Stimulated activated CD4-positive, alpha-beta T cell treated with anti-CD3 and anti-CD28 coated beads, Interleukin-15, amount 100 ng/mL, for 48 hours (primary cell): ENCODE measurements at places on chromosomes 7 and 10.

DNA sequence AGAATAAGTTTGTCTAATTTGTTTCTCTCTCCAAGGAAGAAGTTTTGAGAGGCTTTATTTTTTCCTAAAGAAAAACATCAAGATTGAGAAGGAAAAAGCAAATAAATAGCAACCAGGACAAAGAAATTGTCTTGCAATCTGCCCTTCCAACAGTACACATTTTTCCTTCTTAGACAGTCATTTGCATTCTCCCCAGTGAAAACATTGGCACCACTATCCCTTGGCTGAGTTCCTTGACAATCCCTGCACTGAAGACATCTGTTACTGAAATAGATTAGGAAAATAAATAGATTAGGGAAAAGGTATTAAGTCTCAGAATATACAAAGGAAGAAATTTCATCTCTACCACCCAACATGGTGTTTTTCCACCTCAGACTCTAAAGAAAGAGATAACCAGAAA is 12.2 kb upstream of the TMEM243 start:
- no peak for DNase-seq

DNA sequence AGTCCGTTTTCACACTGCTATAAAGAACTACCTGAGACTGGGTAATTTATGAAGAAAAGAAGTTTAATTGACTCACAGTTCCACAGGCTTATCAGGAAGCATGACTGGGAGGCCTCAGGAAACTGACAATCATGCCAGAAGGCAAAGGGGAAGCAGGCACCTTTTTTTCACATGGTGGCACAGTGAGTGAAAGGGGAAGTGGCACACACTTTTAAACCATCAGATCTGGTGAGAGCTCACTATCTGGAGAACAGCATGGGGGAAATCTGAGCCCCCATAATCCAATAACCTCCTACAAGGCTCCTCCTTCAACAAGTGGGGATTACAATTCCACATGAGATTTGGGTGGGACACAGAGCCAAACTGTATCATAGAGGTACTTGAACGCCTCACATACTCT is 30.0 kb downstream of the AGR3 start:
- no peak for DNase-seq

DNA sequence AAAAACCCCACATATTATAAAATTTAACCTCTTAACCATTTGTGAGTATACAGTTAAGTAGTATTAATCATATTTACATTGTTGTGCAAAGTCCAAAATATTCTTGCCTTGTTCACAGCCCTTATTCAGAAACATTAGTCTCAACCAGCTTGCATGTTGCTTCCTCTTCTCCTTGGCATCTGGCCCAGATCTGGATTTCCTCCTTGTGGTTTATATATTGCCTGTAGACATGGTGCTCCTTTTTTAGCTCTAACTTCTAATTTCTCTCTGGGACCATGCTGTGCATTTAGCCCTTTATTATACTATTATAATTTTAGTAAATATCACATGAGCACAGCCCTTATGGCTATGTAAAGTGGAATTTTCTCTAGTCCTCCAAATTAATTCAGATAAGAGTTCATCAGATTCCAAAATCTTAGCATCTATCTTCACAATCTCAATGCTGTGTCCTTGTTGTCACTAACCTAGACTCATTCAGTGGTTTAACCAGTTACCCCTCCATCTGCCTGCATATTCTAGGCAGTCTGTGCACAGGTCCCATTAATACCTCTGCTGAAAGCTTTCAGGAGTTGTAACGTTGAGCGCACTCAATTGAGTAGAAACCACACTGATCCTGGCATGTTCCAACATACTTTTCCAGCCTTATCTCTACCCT is 7.9 kb downstream of the CPED1 start:
- no peak for DNase-seq

GRCh38 chr7:142569851-142570250 is 179.4 kb upstream of the PRSS1 start:
- DNase-seq, result no peak

GRCh38 chr7:12941512-12941911 is 254.1 kb downstream of the ARL4A start:
- no peak for DNase-seq

DNA sequence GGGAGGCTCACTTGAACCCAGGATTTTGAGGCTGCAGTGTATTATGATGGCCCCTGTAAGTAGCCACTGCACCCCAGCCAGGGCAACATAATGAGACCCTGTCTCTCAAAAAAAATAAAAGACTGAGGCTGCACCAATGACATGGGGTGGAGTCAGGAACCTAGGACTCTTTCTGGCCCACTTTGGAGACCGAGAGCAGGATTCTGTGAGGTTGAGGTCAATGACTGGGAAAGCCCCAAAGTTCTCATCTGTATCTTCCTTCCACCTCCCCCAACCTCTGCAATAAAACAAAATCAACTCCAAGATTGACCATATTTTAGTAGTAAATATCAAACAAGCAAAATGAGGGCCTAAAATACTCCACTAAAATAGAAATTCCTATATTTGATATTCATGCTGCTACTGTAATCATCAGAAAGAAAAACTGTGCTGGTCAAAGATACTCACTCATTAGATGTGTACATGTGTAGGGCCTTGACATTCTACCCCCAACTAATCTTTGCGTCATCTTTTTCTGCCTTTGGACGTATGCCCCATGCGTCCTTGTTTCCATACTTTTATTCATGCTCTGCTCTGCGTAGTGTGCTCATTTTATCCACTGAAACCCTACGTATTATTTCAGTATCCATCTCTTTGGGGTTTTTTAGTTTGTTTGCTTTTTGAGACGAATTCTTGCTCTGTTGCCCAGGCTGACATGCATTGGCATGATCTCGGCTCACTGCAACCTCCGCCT is 23.8 kb downstream of the WBP1L start:
- DNase-seq, result no peak

- no peak for DNase-seq
These were observed 147.1 kb downstream of the LRRC4 start for GRCh38 chr7:127884066-127884559.

DNA sequence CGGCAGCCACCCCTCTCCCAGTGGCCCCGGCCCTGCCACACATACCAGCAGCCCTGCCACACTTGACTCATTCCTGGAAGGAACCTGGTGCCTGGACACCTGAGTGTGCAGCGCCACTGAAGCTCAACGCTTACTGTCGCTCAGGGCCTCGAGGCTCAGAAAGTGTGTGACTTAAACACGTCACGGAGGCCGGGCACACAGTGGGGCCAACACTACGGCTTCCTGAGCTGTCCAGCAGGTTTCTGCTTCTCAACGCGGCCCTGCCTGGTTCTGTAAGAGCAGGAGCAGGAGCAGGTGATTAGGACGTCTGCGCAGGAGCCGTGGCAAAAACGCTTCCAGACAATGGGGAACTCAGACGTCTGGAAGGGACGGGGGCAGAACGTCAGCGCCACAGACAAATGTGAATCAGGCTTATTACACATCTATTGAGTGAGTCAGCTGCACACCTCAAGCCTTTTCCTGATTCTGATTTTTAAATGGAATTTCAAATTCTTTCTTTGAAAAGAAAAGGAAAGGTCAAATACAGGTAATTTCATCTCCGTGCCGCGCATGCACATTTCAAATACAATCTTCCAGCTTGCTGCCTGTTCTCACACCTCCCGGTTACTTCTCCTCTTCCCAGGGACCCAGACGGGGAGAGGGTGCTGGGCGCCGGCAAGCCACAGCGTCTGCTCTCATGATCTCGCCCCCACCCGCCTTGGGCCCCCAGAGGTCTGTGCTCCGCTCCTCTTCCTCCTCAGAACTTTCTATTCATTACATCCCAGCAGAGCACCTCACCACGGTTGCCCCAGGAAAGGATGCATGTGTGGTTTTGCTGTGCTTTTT is 66.6 kb downstream of the ADARB2 start:
- DNase-seq, result no peak

- DNase-seq, result no peak
These were observed 1.8 kb downstream of the RP9 start for GRCh38 chr7:33107136-33108066.

GRCh38 chr10:21036757-21037156 is 139.6 kb upstream of the NEBL start:
- no peak for DNase-seq

GRCh38 chr7:5397736-5398135 is 25.9 kb downstream of the TNRC18 start:
- DNase-seq, result no peak

DNA sequence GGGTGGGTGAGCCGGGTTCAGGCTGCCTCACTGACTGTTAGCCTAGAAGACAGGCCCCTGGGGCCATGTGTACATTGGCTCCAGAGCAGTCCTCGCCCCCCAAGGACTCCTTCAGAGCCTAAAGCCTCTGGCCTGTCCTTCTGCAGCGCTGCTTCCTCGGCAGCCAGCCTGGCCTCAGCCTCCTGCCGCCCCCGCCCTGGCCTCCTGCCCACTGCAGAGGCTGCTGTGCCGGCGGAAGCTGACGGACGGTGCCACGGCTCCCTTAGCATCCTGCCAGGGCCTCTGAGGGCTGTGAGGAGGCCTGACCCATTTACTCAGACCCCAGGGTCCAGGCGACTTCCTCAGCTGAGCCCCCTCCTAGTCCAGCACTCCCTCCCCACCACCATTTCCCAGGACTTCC is 4.9 kb downstream of the SRRM3 start:
- no peak for DNase-seq

GRCh38 chr10:93488956-93489528 is 6.9 kb upstream of the MYOF start:
- no peak for DNase-seq

GRCh38 chr7:142745091-142745635 is 4.1 kb upstream of the PRSS1 start:
- DNase-seq, result no peak

DNA sequence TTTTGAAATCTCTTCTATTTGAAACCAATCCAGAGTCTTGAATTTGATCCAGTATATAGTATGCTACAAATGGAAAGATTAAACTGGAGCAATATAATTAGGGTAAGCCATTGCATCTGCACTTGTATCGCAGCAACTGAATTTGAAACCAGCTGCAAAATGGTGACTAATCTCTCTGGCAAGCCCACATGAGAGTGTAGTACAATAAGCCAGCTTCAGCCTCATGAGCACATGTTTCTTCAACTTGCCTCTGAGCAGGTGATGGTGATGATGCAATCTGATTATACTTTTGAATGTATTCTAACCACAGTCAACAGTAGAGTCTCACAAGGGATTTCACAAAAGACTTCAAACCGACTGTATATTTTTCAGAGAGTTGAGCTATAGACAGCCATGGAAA is 829 bp upstream of the RPA3 start:
- peak; percentile 28 for DNase-seq

DNA sequence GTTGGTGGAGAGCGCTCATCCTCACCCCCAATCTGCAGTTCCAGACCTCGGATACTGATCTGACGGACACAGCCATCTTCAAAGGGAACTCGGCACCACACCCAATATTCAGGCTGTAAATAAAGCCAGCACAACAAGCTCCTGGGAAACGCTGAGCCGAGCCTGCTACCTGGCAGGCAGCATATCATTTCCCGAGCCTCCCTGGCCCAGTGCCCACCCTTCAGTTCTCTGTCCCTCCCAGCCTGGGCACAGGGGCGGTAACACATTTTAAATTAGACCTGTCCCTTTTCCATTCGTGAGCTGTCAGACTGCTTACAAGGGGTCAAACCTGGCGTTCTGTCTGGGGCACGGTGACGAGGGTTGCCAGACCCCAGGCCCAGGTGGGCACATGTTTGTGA is 250.5 kb downstream of the ARHGAP12 start:
- DNase-seq, result no peak

DNA sequence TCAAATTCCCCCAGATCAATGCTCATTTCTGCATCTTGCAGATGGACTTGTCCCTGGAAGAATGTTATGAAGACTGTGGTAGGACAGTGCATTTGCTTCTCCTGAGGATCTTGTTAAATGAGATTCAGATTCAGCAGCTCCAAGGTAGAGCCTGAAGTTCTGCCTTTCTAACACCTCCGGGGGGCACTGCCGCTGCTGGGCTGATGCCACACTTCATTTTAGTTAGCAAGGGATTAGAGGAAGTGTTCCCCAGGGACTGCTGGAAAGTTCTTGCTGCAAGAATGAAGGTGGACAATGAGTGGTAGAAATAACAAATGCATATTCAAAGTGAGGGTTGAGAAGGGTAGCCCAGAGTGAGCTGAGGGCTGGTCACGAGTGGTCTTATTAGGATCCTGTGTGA is 434.3 kb upstream of the AKR1E2 start:
- DNase-seq, result no peak

GRCh38 chr7:147894271-147894670 is 696.3 kb upstream of the C7orf33 start:
- DNase-seq, result no peak

DNA sequence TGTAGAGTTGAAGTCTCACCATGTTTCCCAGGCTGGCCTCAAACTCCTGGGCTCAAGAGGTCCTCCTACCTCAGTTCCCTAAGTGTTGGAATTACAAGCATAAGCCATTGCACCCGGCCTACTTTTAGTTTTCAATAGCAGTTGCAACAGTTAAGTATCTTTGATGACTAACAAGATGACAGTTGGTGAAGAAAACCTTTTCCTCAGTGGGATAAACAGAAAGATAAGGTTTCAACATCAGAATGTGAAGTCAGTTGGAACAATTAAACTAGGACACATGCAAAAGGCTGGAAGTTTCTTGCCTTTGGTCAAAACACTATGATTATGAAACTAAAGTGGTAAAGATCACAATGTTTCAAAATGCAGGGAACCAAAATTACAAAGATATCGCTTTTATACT is 169.2 kb downstream of the ZNF438 start:
- no peak for DNase-seq

DNA sequence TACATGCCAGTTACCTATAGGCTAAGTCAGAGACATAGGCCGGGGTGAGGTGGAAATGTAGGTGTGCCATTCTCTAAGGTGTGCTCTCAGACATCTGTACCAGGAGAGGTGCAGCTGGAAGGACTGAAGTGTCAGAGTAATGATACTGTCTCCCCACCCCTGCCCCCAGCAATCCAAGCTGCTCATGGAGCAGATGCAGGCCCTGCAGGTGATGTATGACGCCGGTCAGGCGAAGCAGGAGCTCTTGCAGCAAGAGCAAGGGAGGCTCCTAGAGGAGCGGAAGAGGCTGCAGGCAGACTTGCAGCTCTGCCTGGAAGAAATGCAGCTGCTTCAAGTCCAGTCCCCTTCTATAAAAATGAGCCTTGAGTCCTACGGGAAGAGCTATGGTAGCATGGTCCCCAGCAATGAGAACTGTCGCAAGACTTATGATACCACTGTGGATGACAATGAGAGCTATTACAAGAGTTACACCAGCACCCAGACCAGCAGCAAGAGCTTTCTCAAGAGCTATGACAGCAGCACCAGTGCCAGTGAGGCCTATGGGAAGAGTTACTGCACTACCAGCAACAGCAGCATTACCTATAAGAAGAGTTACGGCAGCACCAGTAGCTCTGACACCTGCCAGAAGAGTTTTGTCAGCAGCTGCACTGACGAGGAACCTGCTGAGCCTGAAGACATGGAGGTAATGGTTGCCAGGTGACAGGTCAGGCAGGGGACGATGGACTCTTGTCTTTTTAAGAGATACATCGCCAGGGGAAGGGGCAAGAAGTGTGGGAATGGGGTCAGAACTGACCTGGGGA is 18.4 kb upstream of the FLNC start:
- no peak for DNase-seq

GRCh38 chr7:112665709-112666108 is 124.5 kb downstream of the TMEM168 start:
- no peak for DNase-seq

DNA sequence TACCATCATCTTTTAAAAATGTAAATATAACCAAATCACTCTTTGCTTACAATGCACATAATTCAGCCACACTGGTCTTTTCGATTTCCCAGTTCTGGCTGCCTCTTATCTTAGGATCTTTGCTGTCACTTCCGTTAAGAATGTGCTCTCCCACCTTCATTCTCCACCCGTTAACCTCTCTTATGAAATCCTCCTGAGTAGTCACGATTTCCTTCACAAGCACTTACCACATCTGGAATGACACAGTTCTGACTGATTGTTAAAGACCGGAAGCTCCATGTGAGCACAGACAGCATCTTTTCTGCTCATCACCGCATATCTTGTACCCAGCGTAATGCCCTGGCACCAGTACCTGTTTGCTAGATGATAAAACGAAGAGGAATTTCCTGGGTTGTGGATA is 84.3 kb downstream of the CUL2 start:
- DNase-seq, result no peak
